ENCODE measurements at places on chromosomes 3 and 15. TPM values are rescaled to one million over a fixed set of nuclear protein-coding genes. Genes with fewer than 3 reads are reported as not detected.

Gene SOX14
- not detected for polyA plus RNA-seq

Gene TIGIT
- 0.14 TPM for polyA plus RNA-seq

Gene MBD4
- 37.8 TPM for polyA plus RNA-seq

Gene IGDCC3
- not detected for polyA plus RNA-seq

All from heart right ventricle (tissue), 16 donors.